Hair follicular keratinocyte (primary cell): ENCODE measurements at places on chromosomes 2 and 18. TPM values are rescaled to one million over a fixed set of nuclear protein-coding genes. Genes with fewer than 3 reads are reported as not detected.

The DLGAP1 gene
- total RNA-seq = not detected in 2 replicates

The EFEMP1 gene
- 215 and 218 TPM in 2 replicates for total RNA-seq

The SH3BP4 gene
- total RNA-seq = 35.1 and 40.7 TPM in 2 replicates

The SMIM21 gene
- not detected in 2 replicates for total RNA-seq

The TUBB8B gene
- 0.55 TPM in 1 of 2 replicates, not detected in the other for total RNA-seq

The UXS1 gene
- total RNA-seq = 44.7 and 54.2 TPM in 2 replicates
